ENCODE measurements at places on chromosomes 11 and 22.

- DNase-seq: no peak
Measured at GRCh38 chr22:46131151-46131587, 19.2 kb upstream of the PPARA start.

DNA sequence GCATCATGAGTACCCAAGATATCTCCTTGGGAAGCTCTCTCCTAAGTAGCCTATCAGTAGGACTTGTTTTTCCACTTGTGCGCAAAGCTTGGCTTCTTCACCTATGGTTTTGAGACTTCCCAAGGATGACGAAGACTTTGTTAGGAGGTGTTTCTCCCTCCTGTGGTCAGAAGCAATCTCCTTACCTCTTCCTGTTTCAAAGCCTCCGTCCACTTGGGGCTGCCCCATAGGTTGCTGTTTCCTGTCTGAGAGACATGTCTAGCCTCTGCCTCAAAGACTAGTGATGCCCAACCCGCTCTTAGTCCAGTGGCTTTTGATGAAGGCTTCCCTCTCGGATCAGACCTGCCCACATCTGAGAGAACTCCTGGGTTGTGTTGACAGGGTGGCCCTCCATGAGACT, 92.9 kb downstream of the TRAF6 start:
- no peak for DNase-seq

GRCh38 chr11:112811783-112812182, 149.4 kb upstream of the NCAM1 start:
- DNase-seq: no peak

DNA sequence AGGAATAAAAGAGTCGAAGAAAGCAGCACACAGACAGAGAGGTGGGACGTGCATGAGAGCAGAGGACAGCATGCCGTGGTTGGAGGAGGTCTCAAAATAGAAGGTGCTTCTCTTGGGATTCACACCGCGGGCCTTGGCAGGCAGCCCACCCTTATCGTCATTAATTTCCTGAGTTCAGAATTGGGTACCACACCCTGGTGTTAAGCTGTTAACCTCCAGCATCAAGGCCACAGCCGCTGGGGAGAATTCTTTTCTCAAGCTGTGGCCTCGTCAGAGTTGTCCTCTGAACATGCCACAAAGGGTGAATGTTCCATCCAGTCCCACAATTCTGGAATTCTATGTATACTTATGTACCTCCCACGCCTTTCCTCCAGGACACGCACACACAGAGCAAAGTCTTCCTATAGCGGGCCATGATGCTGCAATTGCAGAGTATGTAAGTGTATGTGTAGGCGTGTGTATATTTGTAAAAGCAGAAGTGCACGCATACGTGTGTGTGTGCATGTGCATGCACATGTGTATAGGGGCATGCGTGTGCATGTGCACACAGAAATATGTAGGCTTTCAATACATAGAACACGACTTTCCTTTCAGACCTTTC, 39.0 kb downstream of the ADAMTS8 start:
- DNase-seq: no peak

- no peak for DNase-seq
Measured at GRCh38 chr11:521177-521688, 14.1 kb downstream of the HRAS start.

Data from HTR-8/SVneo (cell line).